D721Med (cell line): ENCODE measurements at places on chromosomes 4 and X.

DNA sequence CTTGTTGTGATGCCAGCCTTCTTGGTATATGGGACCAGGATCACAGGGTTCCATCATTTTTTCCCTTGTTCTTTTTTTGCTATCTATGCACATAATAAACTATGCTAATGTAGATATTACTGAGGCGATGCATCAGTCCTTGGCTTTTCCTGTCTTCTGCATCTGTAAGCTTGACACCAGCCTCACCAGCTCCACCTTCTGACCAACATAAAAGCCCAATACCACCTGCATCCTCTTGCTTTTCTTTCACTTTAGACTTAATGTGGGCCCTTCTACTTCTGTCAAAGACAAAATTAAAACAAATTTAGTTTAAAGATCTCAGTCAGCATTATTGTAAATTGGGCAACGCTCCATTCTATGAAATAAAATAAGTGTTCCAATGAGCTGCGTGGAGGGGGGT, 1718.8 kb upstream of the PCDH10 start:
- DNase-seq, result no peak

DNA sequence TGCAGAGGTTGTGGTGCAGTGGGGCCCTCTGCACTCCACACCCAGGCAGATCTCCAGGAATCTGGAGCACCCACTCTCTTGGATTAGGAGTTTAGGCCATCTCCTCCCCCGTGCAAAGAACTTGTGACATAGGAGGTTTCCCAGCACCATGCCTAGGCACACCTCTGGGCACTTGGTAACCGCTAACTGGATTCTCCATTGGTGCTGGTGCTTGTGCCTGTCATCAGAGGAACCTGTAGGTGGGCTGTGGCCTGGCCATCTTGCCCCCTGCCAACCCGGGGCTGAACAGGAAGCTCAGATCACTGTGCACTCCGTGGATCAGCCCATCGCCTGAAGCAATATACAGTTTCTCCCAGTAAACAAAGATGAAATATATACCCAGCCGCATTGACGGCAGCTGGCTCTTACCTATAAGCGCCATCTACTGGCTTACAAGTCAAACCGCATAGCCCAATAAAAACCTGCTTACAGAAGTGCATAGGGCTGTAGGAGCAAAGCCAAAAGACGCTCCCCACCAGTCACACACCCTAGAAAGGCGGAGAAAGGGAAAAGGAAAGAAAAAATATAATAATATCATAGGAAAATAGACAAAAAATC, 19.1 kb upstream of the TEX13B start:
- DNase-seq, result no peak

GRCh38 chr4:140739971-140740370, 16.2 kb downstream of the TBC1D9 start:
- no peak for DNase-seq

DNA sequence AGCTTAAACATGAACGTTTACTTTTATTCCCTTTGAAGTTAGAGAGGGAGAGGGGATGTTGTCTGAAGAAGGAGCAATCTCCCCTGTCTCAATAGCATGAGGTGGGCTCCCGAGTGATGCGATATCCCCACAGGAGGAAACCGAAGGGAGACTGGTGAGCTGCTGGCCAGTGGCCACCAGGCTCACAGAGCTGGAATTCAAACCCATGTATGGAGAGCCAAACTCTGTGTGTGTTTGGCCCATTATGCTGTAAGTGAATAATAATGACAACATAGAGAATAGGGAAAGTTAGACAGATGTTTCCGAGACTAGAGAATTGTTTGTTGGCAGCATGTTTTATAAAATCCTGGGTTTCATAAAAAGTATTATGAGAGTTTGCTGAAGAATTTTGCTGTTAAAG, 66.1 kb upstream of the CLNK start:
- DNase-seq, result no peak

GRCh38 chrX:6383488-6383887, 151.4 kb downstream of the VCX3A start:
- no peak for DNase-seq

DNA sequence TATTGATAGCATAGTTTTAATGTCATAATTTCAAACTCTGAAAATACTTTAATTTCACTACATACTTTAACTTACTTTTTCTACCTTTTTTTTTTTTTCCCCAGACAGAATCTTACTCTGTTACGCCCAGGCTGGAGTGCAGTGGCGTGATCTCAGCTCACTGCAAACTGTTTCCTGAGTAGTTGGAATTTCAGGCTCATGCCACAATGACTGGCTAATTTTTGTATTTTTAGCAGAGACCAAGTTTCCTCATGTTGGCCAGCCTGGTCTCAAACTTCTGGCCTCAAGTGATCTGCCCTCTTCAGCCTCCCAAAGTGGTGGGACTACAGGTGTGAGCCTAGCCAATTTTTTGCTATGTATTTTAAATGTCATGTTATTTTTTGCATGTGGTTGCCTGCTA, 741.6 kb downstream of the TRAM1L1 start:
- no peak for DNase-seq

DNA sequence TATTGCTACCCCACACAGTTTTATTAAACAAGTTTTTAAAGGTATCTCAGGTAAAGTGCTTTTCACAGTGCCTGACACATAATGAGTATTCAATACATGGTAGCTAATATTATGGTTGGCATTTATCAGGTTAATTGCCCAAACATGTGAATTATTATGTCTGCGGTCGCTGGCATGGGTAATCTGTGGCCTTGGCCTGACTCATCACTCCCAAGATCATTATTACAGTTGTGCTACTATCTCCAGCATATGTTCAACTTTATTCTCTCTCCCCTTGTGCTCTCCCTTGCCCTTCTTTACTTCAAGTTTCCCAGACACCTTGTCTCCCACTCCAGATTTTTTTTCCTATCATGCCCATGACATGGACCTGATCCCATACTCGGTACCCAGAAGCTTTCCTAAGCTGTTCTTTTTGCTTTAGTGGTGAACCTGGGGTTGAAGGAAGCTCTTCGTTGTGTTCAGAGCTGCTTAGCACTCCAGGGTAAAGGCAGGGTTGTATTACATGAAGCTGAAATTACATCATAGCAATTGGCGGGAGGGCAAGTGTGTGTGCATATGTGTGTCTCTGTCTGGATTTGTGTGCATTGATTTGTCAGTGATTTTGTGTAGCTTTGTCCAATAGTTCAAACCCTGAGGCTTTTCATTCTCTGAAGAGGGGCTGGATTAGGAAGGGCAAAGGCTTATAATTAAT, 176.5 kb upstream of the NRK start:
- no peak for DNase-seq

DNA sequence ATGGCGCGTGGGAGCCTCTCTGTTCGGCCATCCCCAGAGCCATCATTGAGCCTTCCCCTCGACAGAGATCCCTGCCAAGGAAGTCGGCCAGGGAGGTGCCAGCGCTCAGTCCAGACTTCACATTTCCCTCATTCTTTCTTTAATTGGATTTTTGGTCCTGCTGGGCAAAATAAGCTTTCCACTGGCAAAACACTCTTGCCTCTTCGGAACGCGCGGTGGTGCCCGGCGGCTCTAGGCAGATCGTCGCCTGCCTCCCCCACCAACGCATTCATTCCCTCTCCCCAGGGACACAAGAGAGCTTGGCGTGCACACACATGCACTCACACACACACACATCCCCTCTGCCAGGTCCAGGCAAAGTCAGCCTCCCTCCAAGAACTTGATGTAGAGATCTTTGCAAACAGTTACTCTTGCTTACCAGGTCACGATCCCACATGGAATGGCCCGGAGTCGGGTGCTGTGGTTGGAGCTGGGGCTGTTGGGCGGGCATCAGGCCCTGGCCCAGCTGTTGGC, 257.1 kb downstream of the BCOR start:
- no peak for DNase-seq

DNA sequence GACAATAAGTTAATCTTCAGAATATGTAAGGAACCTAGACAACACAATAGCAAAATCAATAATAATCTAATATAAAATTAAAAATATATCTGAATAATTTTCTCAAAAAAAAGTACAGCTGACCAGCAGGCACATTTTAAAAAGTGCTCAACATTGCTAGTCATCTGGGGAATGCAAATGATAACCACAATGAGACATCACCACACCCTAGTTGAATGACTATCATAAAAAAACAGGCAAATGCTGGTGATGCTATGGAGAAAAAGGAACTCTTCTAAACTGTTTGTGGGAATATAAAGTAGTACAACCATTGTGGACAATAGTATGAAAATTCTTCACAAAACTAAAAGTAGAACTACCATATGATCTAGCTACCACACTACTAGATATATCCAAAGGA, 956.9 kb upstream of the NDST4 start:
- no peak for DNase-seq

DNA sequence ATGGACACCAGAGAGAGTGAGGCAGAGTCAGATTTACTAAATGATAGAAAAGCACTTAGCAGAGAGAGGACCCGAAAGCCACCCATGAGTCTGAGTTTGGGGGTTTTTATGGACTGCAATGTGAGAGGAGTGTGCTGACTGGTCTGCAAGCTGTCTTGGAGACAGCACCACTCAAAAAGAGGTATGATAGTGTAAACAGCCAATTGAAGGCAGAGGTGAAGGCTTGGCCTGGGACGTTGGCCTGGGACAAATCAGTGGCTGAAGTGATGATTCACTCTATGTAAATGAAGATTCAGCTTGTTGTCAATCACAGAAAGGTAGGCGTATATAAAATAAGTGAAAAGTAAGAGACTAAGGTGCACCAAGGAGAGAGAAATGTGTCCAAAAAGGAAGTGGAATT, 217.6 kb upstream of the ZFP42 start:
- no peak for DNase-seq

GRCh38 chrX:78322863-78323262, 4.5 kb downstream of the CYSLTR1 start:
- no peak for DNase-seq

DNA sequence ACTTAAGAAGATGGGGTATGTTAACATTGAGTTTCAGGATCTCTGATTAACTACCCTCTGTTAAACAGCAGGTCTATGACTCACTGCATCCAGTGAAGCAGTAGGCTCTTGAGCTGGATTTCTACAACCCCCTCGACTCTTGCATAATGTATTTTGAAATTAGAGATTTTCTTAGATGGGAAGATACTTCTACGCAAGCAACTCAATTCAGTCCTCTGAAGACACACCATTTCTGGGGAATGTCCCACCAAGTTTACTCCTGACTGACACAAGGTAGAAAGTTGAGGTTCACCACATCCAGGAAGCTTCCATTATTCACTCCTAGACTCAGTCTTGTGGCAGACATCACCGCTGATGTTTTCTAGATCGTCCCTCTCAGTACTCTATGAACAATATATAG, 12.9 kb downstream of the PALLD start:
- no peak for DNase-seq

DNA sequence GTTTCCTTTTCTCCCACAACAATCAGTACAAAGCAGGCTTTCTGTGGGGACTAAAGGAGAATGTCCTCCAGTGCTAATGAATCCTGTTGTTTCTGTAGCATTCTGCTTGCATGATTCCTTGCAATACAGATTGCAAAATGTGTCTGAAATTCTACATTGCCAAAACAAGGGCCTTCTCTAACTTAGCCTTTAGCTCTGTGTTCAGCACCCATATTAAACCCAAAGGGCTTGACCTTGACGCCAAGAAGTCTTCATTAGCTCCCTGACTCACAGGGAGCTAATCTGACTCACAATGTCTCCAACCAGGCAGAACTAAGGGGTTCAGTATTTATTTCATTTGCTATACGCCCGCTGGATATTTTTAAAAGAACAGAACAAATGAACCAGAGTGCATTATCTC, 241.4 kb upstream of the CLNK start:
- no peak for DNase-seq

GRCh38 chr4:59195839-59196238, 2004.3 kb upstream of the ADGRL3 start:
- no peak for DNase-seq

DNA sequence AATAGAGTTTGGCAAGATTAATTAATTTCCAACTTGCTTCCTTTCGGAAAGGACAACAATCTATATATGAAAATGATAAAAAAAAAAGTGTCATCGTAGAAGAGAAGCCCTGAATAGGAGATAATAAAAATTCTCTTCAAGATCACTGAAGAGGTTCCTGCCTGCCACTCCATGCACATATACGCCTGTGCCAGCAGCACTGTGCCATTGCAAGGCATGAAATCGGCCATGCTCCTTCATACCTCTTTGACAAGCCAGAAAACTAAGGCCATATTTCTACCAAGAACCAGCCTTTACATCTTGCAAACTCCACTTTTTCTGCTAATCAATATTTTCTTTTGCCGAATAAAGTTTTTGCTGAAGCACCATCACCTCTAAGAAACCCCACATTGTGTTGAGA, 365.5 kb downstream of the CXXC4 start:
- DNase-seq, result no peak

- no peak for DNase-seq
Observed at GRCh38 chr4:40865696-40866095, 115.9 kb downstream of the NSUN7 start.

DNA sequence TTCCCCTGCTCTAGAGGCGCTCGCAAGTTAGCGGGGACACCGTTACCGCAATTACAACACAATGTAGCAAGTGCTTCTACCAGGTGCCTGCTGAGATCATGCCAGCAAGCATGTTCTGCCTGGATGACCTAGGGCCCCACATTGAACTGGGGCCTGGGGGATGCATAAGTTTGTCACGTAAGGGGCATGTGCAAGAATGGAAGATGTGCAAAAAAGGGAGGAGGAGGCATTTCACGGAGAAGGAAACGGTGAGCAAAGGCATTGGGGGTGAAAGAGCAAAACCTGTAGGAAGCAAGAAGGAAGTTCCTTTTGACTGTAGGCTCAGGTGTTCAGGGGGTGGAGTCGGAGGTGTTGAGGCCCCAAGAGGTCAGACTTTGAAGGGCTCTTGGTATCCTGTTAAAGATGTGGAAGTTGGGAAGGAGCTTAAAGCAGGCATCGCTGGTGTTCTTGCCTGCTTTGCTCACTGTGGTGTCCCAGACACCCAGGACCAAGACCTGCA, 602 bp upstream of the SCARB2 start:
- no peak for DNase-seq

DNA sequence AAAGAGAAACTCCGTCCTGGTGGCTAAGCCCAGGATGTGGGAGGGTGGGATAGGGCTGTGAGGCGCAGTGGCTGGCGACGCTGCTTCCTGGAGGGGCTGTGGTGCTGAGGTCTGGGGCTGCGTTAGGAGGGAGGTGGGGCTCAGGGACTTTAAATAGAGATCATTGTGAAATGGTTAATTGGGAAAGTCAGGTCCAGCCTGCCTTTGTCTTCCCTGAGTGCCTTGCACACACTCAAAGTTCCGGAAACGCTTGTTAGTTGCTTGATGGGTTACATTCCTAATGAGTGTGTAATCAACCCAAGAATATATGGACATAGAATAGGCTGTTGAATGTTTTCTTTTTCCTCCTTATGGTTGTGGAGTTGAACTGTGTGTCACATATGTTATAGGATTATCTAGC, 55.7 kb upstream of the CLDN34 start:
- no peak for DNase-seq

DNA sequence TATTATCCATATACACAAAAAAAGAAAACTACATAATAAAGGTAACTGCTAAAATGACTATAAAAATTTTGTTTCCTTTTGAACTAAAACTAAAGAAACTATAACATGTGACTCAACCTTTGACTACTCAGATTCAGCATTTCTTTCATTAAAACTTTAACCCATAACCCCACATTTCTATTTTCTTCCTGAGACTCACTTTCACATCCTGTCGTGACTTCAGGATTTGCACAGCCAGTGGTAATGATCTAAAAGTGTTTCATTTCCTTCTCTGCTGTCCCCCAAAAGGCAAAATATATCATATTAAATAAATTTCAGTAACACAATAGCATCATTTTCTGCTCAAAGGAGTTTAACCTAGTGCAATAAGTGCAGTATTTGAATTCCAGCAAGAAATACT, 1022.4 kb upstream of the DIAPH2 start:
- DNase-seq, result no peak

- DNase-seq, result no peak
Observed at GRCh38 chrX:109990582-109991276, 12.2 kb upstream of the TMEM164 start.
